ENCODE measurements at places on chromosomes 5 and 9.

- DNase-seq: peak; percentile 22
Measured at GRCh38 chr9:115291841-115292240, 173.9 kb upstream of the TNC start.

GRCh38 chr9:118215549-118215948 lies 511.3 kb downstream of the TLR4 start:
- no peak for DNase-seq

DNA sequence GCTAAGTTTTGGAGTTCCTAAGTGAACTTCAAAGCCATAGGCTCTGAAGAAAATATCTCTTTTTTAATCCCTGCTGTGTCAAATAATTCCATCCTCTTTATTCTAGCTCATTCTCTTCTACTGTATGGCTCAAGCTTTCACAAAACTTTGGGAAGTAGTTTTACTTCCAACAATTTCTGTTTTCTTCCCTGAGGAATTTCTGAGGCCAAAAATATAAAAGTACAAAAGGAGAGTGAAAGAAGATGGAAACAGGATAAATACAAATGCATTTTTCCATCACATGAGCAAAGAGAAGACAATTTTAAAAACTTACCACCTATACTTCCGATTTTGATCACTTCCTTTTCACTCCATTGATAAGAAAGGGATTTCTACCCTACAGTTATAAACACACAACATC lies 585.7 kb upstream of the DAB2 start:
- no peak for DNase-seq

DNA sequence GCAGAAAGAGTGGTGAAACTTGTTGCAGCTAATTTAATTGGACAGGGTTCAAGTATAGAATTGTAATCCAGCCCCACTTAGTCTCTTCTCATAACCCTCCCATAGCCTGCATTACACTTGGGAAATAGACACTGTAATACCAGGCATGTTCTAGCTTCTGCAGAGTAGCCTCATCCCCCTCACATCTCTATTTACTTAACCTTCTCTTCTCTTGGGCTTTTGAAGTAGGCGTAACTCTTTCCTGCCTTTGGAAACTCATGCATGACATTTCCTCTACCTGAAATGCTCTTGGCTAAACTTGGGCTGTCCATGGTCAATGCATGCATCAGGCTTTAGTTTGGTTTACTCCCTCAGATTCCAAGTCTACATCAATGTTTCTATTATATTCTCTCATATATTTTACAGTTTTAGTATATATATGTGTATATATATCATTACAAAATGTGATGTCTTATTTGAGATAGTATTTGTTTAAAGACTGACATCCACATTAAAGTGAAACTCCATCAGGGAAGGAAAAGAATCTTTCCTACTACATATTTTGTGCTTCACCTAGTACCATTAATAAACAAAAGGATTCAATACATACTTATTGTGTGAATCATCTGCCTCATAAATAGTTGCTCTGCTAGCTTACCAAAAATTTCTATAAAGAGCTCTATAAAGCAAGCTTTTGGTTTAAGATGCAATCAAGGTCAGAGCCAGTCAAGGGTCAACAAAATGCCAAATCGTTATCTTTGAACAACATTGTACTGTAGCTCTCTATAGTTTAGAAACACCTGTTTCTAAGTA lies 1158.0 kb downstream of the MAT2B start:
- DNase-seq: no peak

DNA sequence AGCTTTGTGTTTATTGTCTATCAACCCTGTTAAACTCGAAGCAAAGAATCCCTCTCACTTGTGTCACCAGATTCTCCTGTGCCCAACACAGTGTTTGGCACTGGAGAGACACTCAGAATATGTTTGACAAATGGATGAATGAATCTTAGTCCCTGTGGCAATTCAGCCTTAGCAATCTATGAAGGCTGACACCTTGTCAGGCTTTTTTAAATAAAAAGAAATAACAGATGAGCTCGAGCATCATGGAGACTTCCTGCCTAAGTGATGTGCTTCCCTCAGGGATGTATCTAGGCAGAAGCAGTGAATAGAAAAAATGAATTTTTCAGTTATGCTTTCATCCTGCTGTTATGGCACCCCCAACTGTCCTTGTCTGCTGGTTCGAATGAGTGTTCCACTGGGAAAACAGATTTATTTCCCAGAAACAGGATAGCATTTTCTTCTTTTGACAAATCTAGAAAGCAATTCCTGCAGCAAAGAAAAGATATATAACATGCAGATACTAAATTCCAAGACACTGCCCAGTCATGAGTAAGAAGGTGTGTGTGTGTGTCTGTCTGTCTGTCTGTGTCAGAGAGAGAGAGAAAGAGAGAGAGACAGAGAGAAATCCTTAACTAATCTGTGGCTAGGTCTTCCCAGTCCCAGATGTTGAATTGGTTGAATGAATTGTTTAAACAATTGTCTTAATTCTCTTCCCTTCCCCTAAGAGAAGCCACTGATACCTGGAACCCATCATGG lies 16.7 kb downstream of the MAMDC2 start:
- DNase-seq: no peak

GRCh38 chr5:52867809-52868208 lies 80.1 kb downstream of the ITGA1 start:
- no peak for DNase-seq

DNA sequence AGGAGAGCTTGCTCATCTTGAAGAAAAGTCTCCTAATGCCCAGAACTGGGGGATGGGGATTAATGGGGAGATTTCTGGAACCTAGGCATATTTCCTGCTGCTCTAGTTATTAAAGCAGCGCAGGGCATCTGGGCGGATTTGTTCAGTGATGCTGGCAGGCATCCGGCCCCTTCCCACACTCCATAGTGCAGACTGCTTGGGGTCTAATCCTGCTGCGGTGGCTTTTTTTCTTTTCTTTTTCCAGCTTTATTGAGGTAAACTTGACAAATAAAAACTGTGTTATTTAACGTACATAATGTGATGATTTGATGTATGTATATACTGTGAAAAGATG lies 30.7 kb downstream of the PPARGC1B start:
- DNase-seq: no peak

DNA sequence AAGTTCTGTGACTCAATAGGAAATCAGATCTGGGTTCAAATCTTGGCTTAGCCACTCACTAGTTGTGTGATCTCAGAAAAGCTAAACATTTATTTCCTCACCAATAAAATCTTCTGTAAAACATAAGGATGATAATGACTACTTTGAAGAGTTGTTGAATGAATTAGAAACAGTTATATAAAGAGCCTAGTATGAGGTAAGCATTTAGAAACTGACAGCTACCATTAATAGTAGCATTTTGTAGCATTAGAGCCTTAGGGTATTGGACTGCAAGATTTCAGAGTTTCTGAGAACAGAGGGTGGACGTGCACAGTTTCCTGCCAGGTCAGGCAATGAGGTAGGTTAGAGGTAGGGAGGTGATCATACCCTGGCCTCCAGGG lies 293.2 kb downstream of the CWC27 start:
- DNase-seq: no peak

DNA sequence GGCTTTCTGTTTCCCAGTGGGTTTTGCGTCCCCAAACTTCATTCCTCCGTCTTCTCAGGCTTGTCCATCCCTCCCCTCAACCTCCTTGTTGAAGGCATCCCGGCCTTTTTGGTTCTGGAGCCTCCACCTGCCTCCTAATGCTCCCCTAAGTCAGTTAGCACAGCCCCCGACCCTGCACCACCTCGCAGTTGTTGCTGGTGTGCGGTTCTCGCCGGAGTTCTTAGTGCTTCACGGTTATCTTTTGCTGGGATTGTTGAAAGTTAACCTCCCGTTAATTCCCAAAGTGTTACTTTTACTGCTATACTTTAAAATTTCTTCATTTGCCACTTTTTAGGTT lies 447 bp downstream of the UBLCP1 start:
- no peak for DNase-seq

DNA sequence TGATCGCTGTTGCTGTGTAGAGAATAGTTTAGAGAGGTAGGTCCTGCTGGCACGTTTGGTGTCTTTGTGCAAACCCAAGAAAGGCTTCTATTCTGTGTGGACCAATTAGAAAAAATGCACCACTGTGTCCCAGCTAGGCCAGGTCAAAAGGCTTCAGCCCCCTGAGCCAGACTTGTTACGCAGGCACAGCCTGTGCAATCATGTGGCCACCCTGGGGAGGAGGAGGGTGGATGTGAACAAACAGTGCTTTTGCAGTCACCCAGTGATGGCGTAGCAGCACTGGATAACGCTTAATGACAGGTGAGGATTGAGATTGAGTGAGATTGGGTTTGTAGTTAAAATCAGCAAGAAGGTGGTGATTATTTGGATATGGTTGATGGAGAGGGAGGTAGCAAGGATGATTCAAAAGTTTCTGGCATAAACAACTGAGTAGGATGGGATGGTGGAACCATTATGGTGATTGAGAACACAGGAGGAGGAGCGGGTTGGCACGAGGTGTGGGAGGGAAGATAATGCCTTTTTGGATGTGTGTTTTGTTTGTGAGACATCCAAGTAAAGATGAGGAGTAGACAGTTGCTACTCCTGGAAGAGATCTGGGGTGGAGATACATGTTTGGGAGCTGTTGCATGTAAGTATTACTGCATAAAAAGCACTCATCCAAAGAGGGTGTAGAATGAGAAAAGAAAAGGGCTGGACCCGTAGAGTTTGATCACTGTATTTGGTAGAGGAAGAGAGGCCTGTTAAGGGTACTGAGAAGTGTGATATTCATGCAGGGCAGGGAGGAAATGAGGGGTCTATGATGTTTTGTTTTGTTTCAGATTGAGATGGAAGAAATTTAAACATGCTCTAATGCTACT lies 6.7 kb downstream of the GCNT1 start:
- DNase-seq: no peak

- DNase-seq: no peak
Measured at GRCh38 chr9:40907657-40908624, 220.5 kb downstream of the FOXD4L6 start.

DNA sequence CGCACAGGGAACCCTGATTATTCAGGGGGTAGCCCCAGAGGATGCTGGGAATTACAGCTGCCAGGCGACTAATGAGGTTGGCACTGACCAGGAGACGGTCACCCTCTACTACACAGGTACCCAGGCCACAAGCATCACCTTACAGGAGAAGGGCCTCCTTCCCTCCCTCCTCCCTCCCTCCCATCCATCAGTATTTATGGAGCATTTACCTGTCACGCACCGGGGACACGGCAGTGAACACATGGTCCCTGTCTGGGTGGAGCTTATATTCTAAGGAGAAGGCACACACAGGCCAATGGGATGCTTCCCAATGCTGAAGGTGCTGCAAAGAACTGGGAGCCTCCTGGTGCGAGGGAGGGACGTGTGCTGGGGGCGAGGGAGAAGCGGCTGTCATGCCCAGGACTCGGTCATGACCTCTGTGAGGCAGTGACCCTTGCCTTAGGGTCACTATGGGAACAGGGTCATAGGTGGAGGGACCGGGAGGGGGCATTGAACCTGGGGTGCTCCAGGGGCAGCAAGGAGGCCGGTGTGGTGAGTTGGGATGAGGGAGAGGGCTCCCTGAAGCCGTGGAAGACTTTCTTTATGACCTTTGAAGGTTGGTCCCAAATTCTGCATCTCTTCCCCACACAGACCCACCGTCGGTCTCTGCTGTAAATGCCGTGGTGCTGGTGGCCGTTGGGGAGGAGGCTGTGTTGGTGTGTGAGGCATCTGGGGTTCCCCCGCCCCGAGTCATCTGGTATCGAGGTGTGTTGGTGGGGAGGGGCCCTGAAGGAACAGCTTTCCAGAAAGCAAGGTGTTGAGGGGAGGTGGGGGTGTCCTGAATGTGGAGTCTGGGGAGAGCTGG lies 41.5 kb downstream of the HMCN2 start:
- DNase-seq: no peak

DNA sequence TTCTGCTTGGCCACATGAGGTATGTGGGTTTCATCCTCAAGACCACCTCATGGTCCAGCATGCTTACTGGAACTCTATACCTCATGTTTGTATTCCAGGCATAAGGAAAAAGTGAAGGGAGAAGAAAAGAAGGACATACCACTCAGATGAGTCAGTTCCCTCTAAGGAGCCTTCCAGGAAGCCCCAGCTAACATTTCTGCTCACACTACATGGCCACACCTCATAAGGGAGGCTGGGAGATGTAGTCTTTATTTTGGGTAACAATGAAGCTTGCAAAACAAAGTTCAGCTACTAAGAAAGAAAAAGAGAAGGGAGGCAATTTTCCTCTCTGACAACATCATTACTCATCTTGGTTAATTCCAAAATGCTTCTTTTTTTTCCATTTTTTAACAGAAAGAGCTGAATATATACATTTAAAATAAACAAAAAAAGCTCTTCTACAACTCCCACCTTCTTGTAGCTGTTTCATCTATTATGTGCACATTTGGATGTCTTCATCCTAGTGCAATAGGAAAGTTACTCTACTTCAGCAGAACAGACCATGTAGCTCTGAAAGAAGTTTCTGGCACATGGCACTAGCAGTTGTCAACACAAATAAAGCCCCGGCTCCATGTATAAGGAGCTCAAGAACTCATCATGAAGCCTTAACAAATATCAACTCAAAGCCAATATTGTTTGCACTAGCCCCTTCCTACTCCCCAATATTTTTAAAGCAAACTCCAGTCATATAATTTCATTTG lies 123.6 kb upstream of the CCDC112 start:
- DNase-seq: peak; percentile 85

GRCh38 chr9:38697776-38698300 lies 22.1 kb downstream of the FAM240B start:
- no peak for DNase-seq

DNA sequence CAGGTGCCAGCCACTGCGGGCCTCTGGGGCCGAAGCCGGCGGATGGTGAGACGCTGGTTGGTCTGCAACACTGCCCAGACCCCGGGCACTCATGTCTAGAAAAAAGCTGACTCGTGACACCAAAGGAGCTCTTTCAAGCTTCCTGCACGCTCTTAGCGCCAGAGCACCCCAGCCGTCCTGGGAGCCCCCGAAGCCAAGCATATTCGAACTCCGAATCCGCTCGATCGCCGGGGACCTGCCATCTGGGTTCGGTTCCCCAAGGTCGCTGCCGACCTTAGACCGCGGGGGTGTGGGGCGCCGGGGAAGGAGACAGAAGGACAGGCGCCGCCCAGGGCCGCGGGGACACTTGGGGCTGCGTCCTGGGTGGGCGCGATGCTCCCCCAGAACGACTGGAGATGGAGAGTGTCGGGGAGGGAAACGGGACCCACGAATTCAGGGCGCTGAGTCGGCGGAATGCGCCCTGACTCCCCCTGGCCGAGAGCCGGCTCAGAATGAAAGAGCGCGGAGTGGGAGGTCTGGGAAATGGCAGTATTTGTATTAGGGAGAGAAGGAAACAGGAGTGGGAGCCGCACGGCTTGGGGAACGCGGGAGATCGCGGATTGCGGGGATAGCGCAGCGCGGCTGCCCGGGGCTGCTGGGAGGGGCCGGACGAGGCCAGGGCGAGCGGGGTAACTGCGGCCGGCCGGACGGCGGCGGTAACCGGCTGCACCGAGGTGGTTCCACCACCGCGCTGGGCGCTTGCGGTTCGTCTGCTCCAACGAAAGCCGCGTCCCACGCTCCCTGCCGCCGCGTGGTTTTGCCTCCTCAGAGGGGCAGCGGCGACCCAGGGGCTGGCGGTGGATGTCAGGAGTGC lies 20.1 kb upstream of the MARCHF6 start:
- DNase-seq: peak; percentile 74

GRCh38 chr9:93224591-93224990 lies 40.7 kb downstream of the WNK2 start:
- no peak for DNase-seq

Data from AG20443 (cell line).